Right lung (tissue), 10 donors: ENCODE measurements at places on chromosomes 1 and 21.

DNA sequence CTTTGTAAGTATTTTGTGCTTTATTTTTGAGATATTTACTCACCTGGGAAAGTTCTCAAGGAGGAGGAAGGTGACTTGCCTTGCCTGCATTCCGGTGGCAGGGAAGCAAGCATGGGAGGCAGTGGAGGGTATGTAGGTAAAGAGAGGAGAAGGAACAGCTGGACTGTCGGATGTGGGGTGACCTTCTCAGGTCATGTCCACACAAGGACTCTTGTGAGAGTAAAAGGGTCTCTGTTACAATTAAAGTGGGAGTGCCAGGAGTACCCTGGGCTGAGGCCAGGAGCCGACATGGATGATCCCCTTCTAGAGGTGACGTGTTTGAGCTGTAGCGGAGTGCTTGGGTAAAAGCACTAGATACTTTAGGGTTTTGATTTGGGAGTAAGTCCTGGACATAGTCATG, 25.0 kb downstream of the UBE4B start:
- DNase-seq = no peak

GRCh38 chr1:207670192-207670591, 25.3 kb downstream of the CR1L start:
- no peak for DNase-seq

DNA sequence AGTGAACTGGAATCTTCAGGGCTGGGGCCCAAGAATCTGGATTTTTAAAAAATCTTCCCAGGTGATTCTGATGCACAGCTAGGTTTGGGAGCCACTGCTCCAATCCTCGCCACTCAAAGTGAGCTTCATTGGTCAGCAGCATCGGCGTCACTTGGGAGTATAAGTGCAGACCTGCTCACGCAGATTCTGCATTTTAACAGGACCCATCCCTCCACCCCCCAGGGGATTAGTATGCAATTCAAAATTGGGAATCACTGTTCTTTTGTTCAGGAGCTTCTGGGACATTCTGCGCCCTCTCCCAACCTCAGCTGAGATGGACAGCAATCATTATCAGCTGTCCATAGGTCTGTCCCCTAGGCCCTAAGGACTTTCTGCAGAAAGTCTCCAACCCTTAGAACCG, 53.5 kb downstream of the LGR6 start:
- DNase-seq = no peak

GRCh38 chr1:227411066-227411465, 92.8 kb upstream of the CDC42BPA start:
- no peak for DNase-seq

DNA sequence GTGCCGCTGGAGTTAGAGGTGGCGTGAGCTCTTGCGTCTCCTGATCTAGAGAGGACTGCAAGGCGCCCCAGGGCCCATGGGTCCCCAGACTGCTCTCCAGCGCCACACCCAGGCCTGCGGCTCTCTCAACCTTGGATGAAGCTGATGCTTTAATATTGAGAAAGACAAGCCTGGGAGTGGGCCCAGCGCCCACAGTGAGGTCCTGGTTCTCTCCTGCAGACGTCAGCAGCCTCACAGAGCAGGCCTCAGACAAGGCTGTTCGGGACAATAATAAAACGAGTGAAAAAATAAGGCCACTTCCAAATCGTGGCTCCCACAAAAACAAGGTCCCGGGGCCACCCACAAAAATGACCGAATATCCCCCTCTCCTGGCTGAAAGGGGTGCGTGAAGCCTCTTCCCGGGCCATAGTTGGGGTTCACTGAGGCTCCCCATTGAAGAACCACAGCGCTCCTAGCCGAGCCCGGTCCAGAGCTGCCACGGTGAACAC, 6.0 kb upstream of the DNMT3L start:
- DNase-seq = no peak

DNA sequence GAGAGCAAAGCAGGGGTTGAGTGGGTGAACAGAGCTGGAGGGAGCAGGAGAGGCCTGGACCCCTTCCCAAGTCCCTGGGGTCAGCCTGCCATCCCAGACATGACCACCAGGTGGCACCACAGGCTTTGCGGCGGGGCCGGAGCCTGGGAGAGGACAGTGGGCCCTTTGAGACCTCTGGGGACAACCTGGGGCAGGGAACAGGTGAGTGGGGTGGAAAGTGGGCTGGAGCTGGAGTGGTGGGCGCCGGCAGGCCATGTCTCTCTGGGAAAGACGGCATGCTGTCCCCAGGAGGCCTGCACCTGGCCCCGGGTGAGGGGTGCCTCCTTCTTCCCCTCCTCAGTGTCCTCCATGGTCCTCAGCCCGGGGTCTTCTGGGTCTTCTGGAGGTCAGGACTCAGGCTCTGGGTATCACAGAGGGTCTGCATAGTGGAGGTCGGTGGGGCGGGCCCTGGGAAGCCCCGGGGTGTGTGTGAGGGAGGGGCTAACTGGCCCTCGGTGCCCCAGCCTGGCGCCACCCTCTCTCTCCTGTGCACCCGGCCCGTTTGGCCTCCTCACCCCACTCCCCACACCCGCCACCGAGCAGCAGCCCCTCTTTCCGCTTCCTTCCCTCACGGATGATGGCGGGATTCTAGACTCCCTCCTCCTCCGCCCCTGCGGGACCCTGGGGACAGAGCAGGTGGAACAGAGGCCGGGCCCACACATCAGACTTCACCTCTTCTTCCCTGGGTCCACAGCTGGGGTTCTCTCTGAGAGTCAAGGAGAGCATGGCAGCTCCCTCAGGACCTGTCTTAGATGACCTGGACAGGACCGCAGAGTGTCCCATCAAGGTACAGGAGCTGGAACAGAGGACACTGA, 28.5 kb upstream of the PKP1 start:
- DNase-seq = peak; percentile 52

GRCh38 chr1:112492076-112492475, 16.7 kb upstream of the WNT2B start:
- no peak for DNase-seq

DNA sequence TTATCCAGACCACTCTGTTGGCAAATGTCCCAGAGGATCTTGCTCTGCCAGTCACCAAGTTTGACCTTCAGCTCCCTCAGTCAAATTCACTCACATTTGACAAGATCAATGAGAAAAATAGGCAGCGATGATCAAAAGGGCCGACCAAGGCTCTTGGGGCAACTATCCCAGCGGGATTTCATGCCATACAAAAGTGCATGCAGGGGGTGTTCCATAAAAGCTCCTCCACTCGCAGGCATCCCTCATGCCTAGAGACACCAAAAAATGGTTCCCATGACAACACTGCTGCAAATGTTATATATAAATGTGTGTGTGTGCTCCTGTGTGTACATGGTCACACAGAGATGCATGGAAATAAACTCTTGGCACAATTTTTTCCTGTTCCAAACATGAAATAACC, 16.2 kb upstream of the EIF4G3 start:
- DNase-seq = no peak

DNA sequence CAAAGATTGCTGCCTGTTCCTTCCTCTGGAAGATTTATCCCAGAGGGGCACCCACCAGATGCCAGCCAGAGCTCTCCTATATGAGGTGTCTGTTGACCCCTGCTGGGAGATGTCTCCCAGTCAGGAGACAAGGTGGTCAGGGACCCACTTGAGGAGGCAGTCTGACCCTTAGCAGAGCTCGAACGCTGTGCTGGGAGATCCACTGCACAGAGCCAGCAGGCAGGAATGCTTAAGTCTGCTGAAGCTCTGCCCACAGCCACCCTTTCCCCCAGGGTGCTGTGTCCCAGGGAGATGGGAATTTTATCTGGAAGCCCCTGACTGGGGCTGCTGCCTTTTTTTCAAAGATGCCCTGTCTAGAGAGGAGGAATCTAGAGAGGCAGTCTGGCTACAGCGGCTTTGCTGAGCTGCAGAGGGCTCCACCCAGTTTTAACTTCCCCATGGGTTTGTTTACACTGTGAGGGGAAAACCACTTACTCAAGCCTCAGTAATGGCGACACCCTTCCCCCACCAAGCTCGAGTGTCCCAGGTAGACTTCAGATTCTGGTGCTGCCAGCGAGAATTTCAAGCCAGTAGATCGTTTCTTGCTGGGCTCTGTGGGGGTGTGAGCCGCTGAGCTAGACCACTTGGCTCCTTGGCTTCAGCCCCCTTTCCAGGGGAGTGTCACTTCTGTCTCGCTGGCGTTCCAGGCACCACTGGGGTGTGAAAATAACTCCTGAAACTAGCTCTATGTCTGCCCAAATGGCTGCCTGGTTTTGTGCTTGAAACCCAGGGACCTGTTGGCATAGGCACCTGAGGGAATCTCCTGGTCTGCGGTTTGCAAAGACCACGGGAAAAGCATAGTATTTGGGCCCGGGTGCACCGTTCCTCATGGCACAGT, 51.1 kb upstream of the PDC start:
- DNase-seq = peak; percentile 16
